ENCODE measurements at places on chromosomes 16 and 17.
A peak's percentile ranks its signal among the peaks of the same experiment; 100 is the strongest.

GRCh38 chr17:67549820-67550219 is 167.9 kb upstream of the NOL11 start:
- DNase-seq: no peak

DNA sequence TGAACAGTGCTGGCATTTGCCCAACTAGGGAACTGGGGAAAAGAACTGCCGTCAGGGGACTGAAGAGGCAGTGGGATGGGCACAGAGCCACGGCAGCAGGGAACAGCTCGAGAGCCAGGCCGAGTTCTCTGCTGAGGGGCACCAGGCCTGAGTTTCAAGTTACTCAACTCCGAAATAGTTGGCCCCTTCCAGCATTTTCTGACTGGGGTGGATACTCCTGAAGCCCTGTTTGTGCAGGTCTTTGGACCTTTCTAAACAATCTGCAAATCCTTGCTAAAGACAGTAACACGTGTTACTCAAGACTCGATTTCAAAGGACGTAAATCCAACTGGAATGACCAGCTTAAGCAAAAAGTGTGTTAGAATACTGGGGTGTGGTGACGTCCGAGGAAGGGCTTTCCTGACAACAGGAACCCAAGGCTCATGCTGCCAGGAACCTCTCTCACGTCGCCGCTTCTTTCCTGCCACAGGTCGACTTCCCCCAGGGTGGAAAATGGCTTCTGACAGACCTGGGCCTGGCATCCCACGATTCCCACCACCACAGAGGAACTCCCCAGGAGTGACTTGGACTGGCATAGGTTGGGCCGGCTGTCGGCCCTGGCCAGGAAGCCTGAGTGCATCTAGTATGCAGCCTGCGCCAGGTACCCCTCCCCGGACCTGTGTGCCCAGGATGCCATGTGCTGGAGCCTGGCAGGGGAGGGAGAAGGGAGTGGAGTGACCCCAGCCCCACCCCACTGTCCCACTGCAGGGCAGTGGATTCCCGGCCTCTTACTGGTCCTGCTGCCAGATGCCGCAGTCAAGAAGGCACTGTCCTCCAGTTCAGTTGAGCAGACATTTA is 71.9 kb downstream of the N4BP1 start:
- DNase-seq: no peak

- DNase-seq: no peak
Measured at GRCh38 chr16:13997933-13998332, 73.2 kb upstream of the MRTFB start.

GRCh38 chr17:81528651-81529436 is 667 bp downstream of the FSCN2 start:
- no peak for DNase-seq

GRCh38 chr17:64223283-64223682 is 39.8 kb downstream of the TEX2 start:
- DNase-seq: no peak

GRCh38 chr17:74354123-74354522 is 7.5 kb downstream of the BTBD17 start:
- DNase-seq: peak; percentile 17

DNA sequence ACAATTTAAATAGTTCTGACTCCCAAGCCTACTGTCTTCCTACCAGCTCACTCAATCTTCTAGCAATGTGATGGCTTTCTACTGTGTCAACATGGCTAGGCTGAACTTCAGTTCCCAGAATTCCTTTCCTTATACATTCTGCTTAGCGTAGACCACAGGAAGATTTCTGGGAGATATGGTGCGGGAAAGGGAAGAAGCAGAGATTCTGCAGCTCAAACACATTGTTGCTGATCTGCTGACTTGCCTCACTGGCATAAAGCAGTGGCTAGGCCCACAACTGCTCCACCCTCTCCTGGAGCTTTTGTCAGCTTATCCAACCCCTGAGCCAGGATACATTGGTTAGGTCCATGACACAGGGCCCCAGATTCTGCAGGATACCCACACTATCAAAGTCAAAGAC is 58.8 kb downstream of the GAS7 start:
- DNase-seq: no peak

GRCh38 chr17:1077986-1078711 is 81.2 kb downstream of the TIMM22 start:
- no peak for DNase-seq

DNA sequence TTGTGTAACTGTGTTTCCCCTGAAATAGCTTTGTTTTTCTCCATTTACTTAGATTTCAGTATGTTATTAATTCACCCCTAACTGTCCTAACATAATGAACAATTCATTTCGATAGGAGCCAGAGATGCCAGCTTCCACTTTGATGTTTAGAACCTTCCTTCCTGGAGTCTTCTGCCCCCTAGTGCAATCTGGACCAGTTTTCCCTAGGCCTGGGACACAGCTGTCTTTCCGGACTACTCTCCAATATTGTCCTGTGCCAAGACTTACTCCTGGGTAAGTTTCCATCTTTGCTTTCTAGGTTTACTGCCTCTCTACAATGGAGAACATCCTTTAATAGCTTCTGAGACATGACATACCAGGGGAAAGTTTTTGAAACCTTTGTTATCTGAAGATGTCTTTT is 12.8 kb downstream of the RECQL5 start:
- no peak for DNase-seq

- DNase-seq: no peak
Measured at GRCh38 chr17:27674335-27674734, 43.3 kb downstream of the LGALS9 start.

DNA sequence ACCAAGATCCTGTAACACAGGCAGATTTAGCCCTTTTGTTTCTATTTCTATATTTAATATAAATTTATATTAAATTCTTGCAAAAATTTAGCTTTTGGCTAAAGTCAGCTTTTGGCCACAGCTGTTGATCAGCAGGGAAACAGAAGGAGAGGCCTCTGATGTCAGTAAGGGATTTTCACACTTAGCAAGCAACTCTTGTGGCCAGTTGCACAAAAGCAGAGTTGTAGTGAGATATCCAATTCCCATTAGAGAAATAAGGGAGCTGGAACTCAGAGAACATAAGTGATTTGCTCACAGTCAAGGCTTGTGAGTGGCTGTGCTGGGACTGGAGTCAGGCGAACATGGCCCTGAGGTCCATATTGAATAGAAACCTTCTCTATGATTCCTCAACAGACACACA is 16.7 kb upstream of the HEATR6 start:
- DNase-seq: no peak

- DNase-seq: no peak
Measured at GRCh38 chr16:84144209-84144858, 643 bp downstream of the HSDL1 start.

GRCh38 chr16:3998793-3999478 is 117.3 kb downstream of the ADCY9 start:
- DNase-seq: no peak

- no peak for DNase-seq
Measured at GRCh38 chr16:1036166-1036565, 36.4 kb upstream of the SSTR5 start.

DNA sequence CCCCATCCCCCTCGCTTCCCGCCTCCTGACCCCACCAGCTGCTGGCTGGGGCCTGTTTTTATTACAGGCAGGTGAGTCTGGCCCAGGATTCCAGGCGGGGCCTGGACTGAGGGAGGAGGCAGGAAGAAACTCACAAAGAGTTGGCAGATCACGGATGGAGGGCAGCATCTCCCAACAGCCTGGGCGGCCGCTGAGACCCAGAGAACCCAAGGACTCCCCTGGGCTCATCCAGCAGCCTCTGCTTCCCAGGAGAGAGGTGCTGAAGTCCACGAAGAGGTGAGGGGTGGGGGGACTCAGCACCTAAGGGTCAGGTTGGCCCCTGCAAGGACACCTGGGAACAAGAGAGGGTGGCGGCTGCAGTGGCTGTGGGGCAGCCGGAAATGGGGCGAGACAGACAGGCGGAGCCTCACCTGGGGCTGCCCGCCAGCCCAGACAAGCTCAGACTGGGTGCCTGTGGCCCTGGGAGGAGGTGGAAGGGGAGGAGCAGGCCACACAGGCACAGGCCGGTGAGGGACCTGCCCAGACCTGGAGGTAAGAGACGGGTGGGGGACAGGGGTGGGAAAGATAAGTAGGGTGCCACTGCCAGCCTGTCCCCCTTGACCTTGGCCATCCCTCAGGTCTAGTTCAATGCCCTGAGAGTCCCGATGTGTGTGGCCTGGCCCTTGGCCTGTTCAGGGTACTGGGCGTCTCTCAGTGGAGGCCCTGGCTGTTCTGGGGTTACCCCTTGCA is 8.7 kb upstream of the ADGRG1 start:
- DNase-seq: no peak

GRCh38 chr16:24977678-24978075 is 37.5 kb downstream of the ARHGAP17 start:
- DNase-seq: no peak

DNA sequence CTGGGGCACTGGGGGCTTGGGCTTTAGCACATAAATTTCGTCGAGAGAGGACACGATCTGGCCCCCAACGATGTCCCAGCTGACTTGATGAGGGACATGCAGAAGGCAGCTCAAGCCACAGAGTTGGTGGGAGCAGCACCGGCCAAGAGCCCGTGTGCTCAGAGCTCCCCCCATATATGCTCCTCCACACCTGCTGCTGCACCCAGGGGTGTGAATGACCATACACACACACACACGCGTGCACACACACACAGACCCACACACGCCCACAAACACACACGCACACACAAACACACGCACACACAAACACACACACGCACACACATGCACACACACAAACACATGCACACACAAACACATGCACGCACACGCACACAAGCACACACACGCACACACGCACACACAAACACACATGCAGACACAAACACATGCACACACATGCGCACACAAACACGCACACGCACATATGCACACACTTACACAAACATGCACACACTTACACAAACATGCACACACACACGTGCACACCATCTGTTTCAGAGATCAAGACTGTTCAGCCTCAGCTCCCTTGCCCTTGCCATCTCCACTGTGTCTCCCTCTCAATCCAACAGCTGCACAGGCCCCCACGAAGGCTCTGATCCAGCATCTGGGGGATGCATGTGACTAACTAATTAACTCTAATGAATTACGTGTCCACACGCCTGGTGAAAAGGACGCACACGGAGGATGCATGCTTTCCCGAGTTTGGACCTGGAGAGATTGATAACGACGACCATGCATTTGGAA is 85.6 kb upstream of the TNRC6C start:
- DNase-seq: no peak

GRCh38 chr17:75498039-75498725 is 17.2 kb downstream of the CASKIN2 start:
- DNase-seq: no peak

DNA sequence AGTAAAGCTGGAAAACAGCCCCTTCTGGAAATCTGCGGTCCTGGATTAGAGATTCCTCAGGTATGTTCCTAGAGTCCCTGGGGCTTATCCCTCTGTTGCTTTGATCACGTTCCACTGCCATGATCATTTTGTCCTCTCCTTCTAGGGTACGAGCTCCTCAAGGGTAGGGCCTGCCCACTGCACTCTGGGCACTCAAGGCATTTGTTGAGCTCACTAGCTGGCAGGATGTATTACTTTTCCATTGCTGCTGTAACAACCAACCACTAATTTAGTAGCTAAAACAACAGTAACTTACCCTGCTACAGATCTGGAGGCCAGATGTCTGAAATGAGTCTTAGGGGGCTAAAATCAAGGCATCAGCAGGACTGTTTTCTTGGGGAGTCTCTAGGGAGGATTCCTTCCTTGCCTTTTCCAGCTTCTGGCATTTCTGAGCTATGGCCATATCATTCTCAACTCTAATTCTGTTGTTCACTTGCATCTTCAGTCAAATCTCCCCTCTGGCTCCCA is 65.7 kb downstream of the ARSG start:
- no peak for DNase-seq

DNA sequence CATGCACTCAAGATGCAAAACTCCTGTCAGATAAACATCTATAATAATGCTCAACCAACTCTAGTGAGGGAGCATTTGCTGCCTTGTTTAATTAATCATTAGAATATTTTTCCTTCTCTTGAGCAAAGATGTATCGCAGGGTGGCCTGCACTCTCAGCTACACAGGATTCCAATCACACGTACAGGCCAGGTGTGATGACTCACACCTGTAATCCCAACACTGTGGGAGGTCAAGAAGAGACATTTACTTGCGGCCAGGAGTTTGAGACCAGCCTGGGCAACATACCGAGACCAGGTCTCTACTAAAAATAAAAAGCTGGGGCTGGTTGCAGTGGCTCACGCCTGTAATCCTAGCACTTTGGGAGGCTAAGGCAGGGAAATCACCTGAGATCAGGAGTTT is 49.1 kb downstream of the ARHGAP17 start:
- DNase-seq: no peak

DNA sequence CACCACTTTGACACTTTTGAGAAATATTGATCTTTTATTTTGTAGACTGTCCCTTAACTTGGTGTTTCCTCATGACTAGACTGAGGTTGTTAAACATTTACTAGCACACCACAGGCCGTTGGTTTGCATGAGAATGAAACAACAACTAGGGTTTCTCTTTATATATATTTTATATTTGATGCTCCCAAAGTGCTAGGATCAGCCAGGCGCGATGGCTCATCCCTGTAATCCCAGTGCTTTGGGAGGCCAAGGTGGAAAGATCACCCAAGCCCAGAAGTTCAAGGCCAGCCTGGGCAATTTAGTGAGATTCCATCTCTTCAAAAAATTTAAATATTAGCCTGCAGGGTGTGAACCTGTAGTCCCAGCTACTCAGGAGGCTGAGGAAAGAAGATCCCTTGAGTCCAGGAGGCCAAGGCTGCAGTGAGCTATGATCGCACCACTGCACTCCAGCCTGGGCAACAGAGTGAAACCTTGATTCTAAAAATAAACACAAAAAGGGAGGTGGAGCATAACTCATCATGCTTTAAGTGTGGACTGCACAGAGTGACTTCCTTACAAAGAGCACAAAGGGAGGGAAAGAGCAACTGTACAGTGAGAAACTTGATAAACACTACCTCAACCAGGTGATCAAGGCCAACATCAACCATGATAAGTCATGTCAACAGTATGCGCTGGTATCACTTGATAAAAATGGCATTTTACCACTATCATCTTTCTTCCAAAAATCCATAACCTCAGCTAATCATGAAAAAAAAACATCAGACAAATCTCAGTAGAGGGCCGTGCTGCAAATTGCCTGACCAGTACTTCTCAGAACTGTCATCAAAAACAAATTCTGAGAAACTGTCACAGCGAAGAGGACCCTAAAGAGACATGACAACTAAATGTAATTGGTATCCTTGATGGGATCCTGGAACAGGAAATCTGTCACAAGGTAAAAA is 72.8 kb upstream of the ATF7IP2 start:
- no peak for DNase-seq

GRCh38 chr16:31202414-31203375 is at the start of gene PYCARD:
Gene PYCARD, minus strand, starts transcription at chr16:31202760. Its CDS starts 70 bp downstream, at chr16:31202690.
- DNase-seq: no peak

Data from stimulated activated CD8-positive, alpha-beta memory T cell treated with anti-CD3 and anti-CD28 coated beads, Interleukin-4, amount 100 ng/mL, for 1 hour (primary cell).